ENCODE measurements at places on chromosomes 7 and 10.

- peak; percentile 50 for DNase-seq
Measured at GRCh38 chr10:7458556-7458955, 47.7 kb upstream of the SFMBT2 start.

DNA sequence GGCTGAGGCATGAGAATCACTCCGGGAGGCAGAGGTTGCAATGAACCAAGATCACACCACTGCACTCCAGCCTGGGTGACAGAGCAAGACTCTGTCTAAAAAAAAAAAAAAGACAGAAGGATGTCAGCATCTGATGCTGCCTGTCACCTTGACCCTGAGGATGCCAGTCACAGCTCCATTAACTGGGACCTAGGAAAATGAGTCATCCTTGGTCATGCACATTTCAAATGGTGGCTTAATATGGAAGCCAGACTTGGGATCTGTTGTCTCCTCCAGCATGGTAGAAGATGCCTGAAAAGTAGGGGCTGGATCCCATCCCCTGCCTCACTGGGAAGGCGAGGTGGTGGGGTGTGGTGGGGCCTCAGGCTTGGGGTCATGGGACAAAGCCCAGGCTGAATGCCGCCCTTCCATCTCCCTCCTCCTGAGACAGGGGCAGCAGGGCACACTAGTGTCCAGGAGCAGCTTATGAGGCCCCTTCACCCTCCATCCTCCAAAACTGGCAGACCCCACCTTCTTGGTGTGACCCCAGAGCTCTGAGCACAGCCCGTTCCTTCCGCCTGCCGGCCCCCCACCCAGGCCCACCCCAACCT lies 1.3 kb downstream of the NOS3 start:
- no peak for DNase-seq

DNA sequence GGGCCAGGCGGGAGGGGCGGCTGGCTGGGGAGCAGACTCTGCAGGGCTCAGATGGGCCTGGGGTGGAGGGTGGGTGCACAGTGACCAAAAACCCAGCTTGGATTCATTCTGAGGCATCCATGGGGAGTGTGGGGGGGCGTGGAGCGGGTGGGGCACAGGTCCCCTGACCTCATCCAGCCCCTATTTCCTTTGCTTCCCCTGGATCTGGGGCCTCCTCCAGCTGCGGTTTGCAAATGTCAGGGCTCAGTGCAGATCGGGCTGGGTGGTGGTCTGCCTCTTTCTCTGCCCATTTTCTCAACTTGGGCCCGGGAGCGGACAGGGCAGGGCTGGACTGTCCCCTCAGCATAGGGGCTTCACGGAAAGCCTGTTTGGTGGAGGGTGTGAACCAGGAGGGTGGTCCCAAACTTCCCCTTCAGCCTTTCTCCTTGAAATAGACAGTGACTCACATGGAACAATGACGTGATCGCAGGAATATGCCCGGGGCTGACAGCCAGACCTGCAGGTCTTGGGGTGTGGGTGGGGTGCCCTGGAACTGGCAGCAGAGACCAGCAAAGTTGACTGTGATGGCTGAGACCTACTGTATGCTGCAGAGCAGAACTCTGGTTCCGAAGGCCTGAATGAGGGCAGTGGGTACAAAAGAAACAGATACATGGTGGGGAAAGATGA lies 72.9 kb upstream of the PODXL start:
- peak; percentile 64 for DNase-seq

- no peak for DNase-seq
Measured at GRCh38 chr7:25959168-25959734, 192.7 kb upstream of the NFE2L3 start.

DNA sequence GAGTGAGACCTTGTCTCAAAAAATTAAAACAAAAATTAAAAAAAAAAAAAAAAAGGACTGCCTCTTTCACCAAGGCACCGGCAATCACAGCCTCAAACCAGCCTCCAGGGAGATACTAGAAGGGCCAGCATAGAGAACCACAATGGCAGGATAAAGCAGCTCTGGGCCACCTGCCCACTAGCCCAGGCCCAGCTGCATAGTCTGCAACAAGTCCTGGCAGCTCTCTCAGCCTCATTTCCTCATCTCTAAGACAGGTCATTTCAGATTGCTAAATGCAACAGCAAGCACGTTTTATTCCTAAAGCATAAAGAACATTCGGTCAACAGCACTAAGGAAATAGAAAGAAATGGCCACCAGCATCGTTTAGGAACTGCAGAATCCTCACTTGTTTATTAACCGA lies 28.8 kb downstream of the XPNPEP1 start:
- peak; percentile 72 for DNase-seq

GRCh38 chr10:127998501-127999144 lies 91.7 kb downstream of the PTPRE start:
- no peak for DNase-seq

DNA sequence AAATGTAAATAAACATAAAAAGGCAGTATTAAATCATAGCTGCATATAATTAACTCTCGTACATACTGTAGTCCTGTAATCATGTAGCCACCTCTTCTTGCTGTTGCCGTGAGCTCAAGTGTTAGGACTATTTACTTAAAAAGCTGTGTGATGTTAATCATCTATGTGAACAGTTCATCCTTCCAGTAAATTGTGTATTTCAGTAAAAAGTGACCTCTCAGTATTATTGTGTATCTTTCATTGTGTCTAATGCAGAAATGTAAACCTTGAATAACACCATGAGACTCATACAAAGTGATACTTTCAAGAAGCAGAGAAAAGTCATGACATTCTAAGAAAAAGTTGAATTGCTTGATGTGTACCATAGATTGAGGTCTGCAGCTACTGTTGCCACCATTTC lies 38.0 kb downstream of the ADD3 start:
- DNase-seq: no peak

Data from fibroblast of upper back skin (primary cell).